Inflammatory macrophage treated with lipopolysaccharide for 1 hour (primary cell): ENCODE measurements at places on chromosomes 1 and 21.
A peak's percentile ranks its signal among the peaks of the same experiment; 100 is the strongest.

GRCh38 chr1:143735764-143736461 is 235.9 kb downstream of the FAM72C start:
- DNase-seq = peak; percentile 21

GRCh38 chr1:28110555-28110954 is 22.1 kb upstream of the EYA3 start:
- peak; percentile 96 for DNase-seq

DNA sequence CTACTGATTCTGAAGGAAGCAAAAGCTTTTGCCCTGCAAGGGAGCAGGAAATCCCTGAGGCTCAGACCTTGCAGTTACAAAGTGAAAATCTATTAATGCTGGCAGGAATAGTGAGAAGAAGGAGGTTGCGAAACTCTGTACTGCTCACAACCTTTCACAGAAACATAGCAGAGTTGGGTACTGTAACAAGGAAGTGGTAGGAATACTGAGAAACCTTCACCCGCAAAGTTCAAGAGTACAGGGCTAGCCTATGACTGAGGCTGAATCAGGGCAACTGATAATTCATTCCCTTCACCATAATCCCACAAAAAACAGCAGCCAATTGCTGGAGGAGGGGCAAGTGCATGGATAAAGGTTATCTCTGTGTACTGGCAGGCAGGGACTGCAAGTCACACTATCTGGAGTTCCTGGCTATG is 23.9 kb upstream of the KCTD3 start:
- DNase-seq = peak; percentile 40

- no peak for DNase-seq
Observed at GRCh38 chr1:36199934-36200741, 24.1 kb upstream of the THRAP3 start.

GRCh38 chr1:41963636-41964035 is 44.9 kb upstream of the HIVEP3 start:
- no peak for DNase-seq

GRCh38 chr1:20373764-20374163 is 83.1 kb downstream of the VWA5B1 start:
- no peak for DNase-seq

DNA sequence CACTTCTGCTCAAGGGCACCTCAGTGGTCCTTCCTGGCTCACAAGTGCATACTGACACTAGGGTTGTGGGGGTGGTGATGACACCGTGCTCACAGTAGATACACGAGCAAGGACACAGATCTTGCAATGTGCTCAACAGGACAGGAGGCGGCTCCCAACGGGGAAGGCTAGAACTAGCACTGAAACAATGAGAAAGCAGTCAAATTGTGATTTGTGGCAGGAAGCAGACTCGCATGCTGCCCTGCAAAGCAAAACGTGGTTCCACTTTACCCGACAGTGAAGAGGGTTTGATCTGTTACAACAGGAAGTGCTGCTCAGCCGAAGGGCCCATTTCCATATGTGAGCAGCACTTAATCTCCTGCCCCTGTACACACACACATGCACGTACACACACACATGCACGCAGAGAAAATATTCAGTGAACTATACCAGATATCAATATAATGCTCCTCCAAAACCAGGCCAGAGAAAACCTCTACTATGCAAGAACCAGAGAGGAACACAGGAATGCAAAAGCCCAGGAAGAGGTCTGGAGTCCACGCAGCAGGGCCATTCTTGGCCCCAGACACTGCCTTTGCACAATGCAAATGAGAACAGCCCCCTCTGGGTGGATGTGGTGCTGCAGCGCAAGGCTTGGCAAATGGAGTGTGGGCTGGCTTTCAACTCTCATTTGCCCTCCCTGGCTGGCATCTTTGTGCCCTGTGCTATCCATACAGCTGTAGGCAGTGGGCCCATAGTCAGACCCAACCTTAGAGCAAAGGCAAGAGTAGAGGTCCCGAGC is 47.1 kb downstream of the KANK4 start:
- no peak for DNase-seq

DNA sequence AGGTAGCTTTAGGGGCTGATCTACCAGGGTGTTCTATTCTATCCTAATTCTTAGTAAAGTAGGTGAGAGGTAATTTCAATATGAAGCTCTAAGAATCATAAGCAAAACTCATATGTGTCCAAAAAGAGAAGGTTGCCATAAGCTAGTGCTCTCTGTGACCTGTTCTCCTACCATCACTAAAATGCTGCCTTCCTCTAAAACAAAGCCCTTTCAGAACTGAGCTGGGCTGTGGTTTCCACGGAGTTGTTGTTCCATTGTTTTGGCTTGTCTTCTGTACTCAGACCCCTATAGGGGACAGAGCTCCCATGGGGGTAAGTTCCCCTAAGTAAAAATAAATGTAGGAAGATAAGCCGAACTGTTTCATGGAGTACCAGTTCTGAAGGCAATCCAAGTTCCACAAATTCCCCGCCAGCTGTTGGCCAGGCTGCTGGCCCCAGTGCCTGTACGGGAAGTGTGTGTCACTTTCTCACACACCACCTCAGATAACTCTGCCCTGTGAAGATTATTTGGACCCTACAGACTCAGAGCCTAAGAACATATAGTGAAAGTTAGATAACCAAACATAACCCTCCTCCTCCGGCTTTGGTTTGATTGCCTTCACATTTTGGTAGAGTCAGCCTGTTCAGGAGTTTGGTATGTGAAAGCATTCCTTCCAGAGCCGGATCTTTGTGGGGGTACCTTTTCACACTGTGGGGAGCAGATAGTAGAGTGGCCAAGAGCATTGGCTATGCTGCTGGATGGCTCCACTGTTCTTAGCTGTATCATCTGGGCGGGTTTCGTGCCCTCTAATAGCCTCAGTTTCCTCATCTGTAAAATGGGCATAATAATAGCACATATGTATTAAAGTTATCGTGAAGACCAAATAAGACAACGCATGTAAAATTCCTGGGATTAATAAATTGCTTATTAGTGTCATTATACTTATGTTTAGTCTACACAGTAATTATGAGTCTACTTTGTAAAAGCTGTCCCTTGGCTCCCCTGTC is 10.8 kb downstream of the DPT start:
- no peak for DNase-seq

GRCh38 chr1:180286417-180286816 is 56.4 kb downstream of the LHX4 start:
- no peak for DNase-seq
